CD4-positive, alpha-beta T cell treated with Interleukin-21 for 1 hour (primary cell): ENCODE measurements at places on chromosomes 16 and 17.

GRCh38 chr17:79777120-79777893 is 641 bp upstream of the CBX2 start:
- peak; percentile 34 for DNase-seq

DNA sequence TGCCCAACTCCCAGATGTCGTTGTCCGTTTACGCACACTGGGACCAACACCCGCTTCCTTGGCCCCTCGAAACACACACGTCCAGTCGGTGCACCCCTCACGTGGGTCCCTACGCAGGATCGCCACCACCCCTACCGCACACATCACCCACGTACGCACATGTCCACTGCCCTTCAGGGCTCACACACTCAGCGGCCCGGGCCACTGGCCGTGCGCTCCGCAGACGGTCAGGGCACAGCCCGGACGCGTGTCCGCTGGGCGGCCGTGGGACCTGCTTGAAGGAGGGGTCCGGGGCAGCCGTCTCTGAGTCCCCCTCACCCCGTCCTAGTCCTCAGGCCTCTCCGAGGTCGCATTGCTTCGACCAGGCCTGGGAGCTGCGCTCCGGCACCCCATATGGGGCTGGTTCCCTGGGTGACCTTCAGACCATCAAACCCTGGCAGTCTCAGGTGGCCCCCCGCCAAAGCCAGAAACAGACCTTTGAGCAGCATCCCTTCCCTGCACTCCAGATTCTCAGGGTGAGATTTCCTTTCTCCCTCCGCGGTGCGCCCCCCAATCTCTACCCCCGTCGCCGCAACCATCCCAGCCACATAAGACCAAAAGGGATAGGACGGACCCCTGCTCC is 914 bp upstream of the GPRC5B start:
- no peak for DNase-seq

GRCh38 chr16:57341441-57342303 is 16.9 kb upstream of the CCL22 start:
- DNase-seq = no peak

DNA sequence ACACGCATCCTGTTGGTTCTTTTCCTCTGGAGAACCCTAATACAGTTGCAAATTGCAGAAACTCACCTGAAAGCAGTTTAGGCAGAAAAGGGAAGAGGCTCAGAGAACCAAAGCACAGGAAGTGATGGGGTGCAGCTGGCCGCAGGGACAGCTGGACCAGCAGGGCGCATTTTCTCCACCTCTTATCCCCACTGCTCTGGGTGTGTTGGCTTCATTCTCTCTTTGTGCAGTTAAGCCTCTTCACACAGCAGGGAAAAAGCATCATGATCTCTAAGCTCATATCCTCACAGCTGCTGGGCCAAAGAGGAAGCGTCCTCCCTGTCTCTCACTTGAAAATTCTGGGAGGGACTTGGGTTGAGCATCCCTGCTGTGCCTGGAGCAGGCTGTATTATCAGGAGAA is 20.0 kb upstream of the LRRC75A start:
- DNase-seq = no peak

GRCh38 chr16:68244903-68245853 is at the start of gene PLA2G15:
TSS of gene PLA2G15 (plus strand) at chr16:68245373. CDS start at chr16:68245427, 54 bp downstream.
- DNase-seq = peak; percentile 98

- no peak for DNase-seq
These were observed 650.9 kb downstream of the KCNJ2 start for GRCh38 chr17:70820276-70820675.

GRCh38 chr17:50076221-50076590 is 18.9 kb upstream of the PDK2 start:
- no peak for DNase-seq

- DNase-seq = peak; percentile 34
These were observed 41.7 kb downstream of the DNAH17 start for GRCh38 chr17:78535273-78536197.

DNA sequence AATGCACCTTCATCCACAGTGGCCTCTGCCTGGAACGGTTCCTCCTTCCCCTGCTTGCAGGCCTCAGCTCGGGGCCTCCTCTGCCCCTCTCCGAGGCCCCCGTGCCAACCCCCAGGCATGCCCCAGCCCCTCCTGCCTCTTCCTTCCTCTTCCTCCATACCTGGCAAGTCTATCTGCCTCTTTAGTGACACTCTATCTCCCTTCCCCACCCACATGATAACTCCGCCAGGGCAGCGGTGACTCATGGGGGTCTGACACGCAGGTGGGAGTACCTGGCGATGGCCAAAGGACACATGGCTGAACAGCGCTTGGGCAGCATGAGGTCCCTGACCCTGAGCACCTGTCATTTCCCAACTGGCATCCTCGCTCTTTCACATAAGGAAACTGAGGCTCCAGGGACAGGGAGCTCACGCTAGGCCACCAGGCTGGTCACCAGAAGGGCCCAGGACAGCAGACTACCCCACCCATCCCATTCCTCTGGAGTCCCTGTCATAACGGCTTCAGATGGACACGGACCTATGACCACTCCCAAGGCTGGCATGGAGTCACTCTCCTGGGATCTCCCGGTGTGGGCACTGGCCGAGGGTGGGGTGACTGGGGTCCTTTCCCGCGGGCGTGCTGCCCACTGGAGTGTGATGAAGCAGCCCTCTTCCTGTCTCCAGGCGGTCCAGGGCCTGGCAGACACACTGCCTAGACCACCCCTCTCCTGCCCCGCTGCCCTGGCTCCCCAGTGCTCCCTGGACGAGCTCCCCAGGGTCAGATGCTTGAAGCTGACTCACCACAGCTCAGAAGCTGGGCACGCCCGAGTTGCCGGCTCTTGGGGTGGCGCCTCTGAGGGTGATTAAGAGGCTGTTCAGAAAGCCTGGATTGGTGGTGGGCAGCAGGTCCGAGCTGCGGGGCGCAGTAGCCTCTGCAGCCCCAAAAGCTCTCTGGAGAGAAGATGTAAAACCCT is 100.6 kb downstream of the ENGASE start:
- DNase-seq = no peak

DNA sequence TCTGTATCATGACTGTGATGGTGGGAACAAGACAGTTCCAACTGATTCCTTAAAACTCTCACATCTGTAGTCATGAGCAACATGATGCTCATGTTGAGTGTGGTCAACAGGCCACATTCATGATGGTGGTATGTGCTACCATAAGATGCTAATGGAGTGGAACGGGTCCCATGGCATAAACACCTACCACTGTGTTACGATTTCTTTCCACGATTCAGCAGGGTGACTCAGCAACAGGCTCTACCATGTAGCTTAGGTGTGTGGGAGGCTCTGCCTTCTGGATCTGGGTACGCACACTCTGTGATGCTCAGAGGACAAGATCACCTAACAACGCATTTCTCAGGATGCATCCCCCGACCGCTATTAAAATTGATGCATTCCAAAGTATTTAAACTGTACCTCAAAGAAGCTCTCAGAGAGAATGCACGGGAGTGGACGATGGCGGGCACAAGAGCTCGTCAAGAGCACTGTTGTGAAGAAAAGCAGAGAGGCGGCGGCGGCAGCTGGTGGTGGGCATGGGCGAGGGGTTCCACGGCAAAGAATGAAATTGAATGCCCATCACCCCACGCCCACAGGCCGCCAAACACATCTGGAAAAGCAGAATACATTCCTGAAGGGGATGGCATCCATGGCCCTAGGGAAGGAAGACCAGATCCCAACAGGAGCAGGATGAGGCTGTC is 133.3 kb downstream of the ZNF778 start:
- DNase-seq = no peak

DNA sequence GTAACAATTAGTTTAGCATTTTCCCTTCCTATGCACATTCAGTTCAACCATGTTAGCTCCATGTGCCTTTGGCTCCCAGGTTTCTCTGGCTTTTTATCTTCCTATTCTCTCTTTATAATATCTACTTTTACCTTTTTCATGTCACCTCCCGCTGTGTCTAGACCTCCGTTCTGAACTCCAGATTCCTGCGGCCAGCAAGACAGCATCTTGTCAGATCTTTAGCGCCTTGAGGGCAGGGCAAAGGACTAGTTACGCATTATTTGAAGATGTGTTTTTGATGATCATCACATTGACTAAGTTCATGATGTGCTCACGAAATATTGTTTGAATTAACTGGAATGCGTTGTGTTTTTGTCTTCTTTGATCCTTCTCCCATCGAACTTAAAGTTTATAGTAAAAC is 1126.8 kb downstream of the CDH11 start:
- no peak for DNase-seq

DNA sequence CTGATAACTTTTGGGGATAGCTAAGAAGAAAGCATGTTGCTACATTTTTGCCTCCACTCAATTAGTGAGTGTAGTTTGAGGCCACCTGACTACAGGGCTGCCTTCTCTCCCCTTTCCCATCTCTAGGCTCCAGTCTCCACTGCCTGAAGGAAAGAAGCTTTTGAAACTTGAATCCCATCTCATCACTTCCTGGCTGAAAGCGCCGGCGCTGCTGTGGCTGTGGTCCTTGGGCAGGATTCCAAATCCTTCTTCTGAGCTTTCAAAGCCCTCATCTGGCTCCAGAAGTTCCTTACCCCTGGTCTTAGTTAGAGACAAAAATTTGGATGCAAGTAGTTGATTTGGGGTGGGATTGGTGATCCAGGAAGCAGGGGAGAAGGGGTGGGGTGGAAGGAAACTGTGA is 119.4 kb downstream of the FOXL1 start:
- no peak for DNase-seq

GRCh38 chr17:82497483-82498405 is 21.8 kb upstream of the FOXK2 start:
- peak; percentile 62 for DNase-seq

- no peak for DNase-seq
These were observed 42.4 kb upstream of the JPH3 start for GRCh38 chr16:87559945-87560344.
